Non-pigmented ciliary epithelial cell (primary cell): ENCODE measurements at places on chromosomes 4 and X.

- DNase-seq, result no peak
Observed at GRCh38 chr4:116055857-116056827, 942.7 kb upstream of the NDST4 start.

- DNase-seq, result no peak
Observed at GRCh38 chr4:162392946-162393345, 229.1 kb upstream of the FSTL5 start.

- DNase-seq, result no peak
Observed at GRCh38 chrX:148567779-148568178, 67.4 kb downstream of the AFF2 start.

- no peak for DNase-seq
Observed at GRCh38 chr4:145815027-145815612, 123.5 kb downstream of the ZNF827 start.

- DNase-seq, result no peak
Observed at GRCh38 chr4:10816571-10816970, 132.0 kb upstream of the CLNK start.
